ENCODE measurements at places on chromosomes 2 and 18.

DNA sequence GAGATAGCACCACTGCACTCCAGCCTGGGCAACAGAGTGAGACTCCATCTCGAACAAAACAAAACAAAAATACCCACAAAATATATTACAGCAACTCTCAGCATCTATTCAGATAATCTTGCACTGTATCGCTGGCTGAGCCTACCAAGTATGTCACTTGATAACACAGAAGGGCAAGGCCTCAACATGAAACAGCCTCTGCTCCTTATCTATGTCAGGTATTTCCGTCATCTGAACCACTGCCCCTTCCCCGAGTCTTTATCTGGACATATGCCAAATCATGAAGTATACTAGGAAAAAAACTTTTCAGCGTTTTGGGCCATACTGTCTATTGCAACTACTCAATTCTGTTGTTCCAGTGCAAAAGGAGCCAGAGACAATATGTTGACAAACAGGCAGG is 17.7 kb downstream of the PDIA6 start:
- DNase-seq, result no peak

DNA sequence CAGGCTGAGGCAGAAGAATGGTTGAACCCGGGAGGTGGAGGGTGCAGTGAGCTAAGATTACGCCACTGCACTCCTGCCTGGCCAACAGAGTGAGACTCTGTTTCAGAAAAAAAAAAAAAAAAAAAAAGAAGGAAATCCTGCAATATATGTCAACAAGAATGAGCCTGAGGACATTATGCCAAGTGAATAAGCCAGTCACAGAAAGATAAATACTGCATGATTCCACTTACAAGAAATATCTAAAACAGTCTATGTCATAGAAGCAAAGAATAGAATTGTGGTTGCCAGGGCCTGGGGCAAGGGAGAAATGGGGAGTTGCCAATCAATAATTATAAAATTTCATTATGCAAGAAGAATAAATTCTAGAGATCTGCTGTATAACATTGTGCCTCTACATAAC is 425.8 kb downstream of the NRXN1 start:
- DNase-seq, result no peak

DNA sequence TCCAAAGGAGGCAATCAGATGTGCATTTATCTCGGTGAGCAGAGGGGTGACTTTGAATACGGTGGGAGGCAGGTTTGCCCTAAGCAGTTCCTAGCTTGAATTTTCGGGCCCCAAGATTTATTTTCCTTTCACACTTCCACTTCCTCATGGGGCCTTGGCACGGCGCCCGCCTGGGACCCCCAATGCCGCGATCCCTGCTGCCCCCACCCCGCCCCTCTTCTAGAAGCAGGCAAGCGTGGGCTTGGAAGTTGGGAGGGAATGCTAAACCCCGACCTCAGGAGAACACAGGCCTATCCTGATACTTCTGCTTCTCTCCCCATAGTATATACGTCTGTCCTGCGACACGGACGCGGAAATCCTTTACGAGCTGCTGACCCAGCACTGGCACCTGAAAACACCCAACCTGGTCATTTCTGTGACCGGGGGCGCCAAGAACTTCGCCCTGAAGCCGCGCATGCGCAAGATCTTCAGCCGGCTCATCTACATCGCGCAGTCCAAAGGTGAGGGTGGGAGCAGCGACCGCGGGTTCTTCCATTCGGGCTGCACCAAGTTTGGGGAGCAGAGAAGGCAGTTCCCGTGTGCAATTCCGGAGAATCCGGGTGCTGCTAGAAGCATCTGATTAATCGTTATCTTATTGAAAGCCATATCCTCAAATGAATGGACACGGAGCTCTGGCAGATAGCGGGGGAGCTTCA is 21.6 kb downstream of the TRPM8 start:
- no peak for DNase-seq

DNA sequence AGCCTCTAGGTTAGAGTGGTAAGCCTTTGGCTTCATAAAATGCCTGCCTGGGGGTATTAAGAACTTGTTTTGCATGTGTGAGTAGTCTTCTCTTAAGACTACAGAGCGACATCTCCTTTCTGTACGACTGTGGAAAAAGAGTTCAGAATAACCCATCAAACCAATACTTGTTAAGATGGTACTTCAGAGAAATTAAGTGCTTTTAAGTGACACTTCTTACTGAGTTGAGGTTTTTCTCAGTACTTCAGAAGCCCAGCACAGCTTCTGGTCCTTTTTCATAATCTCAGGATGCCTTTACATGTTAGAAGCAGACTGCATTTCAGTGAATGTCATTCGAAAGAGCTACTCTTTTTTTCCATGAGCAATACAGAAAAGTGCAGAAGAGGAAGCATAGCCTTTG is 10.8 kb downstream of the XRCC5 start:
- DNase-seq, result no peak

GRCh38 chr2:50751311-50752031 is 280.5 kb downstream of the NRXN1 start:
- no peak for DNase-seq

DNA sequence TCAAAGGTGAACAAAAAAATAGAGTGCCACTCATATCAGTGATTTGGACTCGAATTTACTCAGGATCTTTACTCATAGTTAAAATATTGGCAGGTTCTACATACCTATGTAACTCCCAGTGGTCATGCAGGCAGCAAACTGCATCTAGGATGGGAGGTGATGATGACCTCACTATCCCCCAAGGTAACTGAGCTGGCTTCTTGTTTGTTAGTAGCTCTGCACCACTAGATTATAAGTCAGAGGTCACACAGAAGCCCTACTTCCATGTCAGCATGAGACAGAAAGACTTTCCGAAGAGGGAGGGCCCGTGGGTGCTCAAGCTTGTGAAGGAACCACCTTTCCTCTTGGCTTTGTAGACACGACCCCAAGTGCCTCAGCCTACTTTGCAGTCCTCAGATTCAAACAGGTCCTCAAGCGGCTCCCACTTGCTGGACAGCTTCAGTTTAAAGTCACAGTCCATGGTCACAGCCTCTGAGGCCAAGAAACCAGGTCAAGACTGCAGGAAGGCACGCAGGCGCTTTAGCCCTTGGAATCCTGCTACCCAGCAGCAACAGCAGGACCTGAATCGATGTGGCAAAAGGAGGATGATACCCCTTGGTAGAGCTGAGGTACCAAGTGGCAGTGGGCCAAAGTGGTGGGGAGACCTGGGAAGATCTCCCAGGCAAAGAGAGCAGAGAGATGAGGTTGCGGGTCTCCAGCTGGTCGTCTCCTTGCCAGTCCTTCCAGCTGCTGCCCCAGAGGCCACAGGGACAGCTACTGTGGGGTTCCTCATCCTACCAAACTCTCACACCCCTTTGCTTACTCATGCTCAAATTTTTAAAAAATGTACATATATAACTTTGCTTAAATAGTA is 4.3 kb downstream of the NTSR2 start:
- no peak for DNase-seq

DNA sequence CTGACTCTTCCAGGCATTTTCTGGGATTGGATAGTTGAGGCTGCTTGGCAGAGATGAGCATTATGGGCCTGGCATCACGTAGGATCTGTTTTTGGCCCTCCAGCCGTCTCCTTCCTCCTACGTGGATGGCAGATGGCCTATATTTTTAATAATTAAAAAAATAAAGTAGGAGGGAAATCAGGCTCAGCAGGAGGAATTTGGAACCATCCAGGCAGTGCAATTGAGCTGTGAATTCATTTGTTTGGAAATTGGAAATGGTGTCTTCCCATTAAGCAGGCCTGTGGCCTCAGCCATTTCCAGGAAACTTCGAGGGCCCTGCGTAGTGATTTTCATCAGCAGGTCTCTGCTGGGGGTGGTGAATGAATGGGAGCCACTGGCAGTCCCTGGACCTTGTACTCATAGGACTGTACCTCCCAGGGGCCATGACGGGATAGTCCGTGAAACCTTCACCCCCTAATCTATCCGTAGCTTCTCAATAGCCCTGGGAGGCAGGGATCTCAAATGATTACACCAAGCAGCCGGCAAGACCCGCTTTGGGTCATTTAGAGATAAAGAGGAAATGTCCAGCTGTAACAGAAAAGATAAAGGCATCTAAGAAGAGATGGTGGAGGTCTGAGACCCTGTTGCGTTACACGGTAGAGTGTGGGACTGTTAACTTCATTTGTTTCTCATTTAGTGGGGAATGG is 73.1 kb upstream of the TNP1 start:
- no peak for DNase-seq

DNA sequence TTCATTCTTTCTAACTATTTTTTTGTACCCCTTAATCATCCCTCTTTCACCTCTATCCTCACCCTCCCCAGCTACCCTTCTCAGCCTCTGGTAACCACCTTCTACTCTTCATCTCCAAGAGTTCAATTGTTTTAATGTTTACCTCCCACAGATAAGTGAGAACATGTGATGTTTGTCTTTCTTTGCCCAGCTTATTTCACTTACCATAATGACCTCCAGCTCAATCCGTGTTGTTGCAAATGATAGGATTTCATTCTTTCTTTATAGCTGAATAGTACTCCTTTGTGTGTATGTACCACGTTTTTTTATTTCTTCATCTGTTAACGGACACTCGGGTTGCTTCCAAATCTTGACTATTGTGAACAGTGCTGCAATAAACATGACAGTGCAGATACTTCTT is 22.1 kb upstream of the TMEM37 start:
- no peak for DNase-seq

GRCh38 chr2:15636972-15637785 is 45.5 kb downstream of the DDX1 start:
- peak; percentile 69 for DNase-seq

GRCh38 chr2:17899871-17900270 is 21.4 kb downstream of the KCNS3 start:
- DNase-seq, result no peak

DNA sequence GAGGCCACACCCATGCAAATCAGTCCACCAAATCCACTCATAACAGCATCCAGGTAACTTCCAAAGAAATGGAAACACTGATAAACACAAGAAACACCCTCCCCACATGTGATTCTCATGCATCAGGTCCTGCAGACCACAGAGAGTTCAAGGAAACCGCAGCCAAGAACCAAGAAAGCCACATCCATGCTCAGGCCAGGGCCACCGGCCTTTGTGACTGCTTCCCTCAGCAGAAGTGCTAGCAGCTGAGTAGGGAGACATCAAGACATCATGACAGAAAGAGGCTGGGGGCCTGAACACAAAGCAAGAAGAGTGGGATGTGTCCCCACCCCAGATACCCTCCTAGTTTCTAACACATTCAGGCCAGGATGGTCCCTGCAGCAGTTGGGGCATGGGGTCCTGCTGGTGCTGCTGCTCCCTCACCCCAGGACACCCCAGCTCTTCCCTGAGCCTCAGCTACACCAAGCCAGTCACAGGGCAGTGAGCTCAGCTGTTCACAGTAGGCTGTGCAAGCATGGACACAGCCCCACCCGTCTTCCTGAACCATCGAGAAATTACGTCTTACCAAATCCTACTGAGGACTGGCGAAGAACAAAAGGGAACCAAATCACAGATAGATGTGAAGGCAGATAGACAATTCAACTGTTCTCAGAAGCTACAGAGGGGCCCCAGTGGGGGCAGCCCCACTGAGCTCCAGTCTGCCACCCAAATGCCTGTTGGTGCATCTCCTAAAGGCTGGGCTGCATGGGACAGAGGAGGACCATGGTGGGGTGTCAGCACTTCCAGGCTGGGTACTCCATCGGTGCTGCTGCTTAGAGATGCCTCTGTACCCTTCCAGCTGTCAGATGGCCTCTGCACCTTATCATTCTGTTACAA is 60.9 kb downstream of the HDAC4 start:
- DNase-seq, result no peak

- DNase-seq, result no peak
Observed at GRCh38 chr18:45253056-45253565, 362.2 kb upstream of the SLC14A2 start.

GRCh38 chr2:179260224-179260623 is 4.4 kb downstream of the SESTD1 start:
- no peak for DNase-seq

GRCh38 chr2:17146358-17146757 is 371.9 kb downstream of the RAD51AP2 start:
- no peak for DNase-seq

- no peak for DNase-seq
Observed at GRCh38 chr2:201949181-201949926, 84.3 kb upstream of the FZD7 start.

- no peak for DNase-seq
Observed at GRCh38 chr18:5298156-5298852, 2.8 kb upstream of the ZBTB14 start.
